HFFc6 (cell line): ENCODE measurements at places on chromosomes 2 and 18. TPM values are rescaled to one million over a fixed set of nuclear protein-coding genes. Genes with fewer than 3 reads are reported as not detected.

The TFPI gene
- total RNA-seq: 24.9 to 41.5 TPM (median 29.9 TPM) in 3 replicates

The COLEC12 gene
- 0.17 TPM in 1 of 3 replicates, not detected in the others for total RNA-seq

The WDSUB1 gene
- 6.7 to 7.3 TPM (median 7.0 TPM) in 3 replicates for total RNA-seq

The MYL1 gene
- not detected in 2 replicates for total RNA-seq

The CAPN14 gene
- 0.11 to 0.15 TPM (median 0.14 TPM) in 3 replicates for total RNA-seq

The ALPG gene
- total RNA-seq: not detected in 3 replicates

The MROH2A gene
- total RNA-seq: not detected in 3 replicates

The OR6B2 gene
- not detected in 3 replicates for total RNA-seq

The ELOA2 gene
- total RNA-seq: not detected in 3 replicates

The MYL12A gene
- total RNA-seq: 420 to 713 TPM (median 501 TPM) in 3 replicates

The MIB1 gene
- 28.9 to 30.0 TPM (median 29.8 TPM) in 3 replicates for total RNA-seq

The STON1 gene
- total RNA-seq: 1.4 to 4.3 TPM (median 1.9 TPM) in 3 replicates

The NCKAP5 gene
- total RNA-seq: 0.12 to 4.0 TPM (median 0.29 TPM) in 3 replicates

The GPR39 gene
- 2.0 to 2.7 TPM (median 2.5 TPM) in 3 replicates for total RNA-seq

The EN1 gene
- not detected in 2 replicates for total RNA-seq

The ZSCAN30 gene
- total RNA-seq: 12.2 to 13.6 TPM (median 12.8 TPM) in 3 replicates

The TXNDC2 gene
- not detected in 3 replicates for total RNA-seq

The RNF125 gene
- total RNA-seq: 0.13 to 0.15 TPM (median 0.15 TPM) in 3 replicates

The SLC9A4 gene
- not detected in 3 replicates for total RNA-seq

The MYO3B gene
- not detected in 3 replicates for total RNA-seq

The PDE1A gene
- 2.8 to 8.0 TPM (median 4.9 TPM) in 3 replicates for total RNA-seq

The TBR1 gene
- total RNA-seq: 0.21 TPM in 1 of 2 replicates, not detected in the other

The RMC1 gene
- 17.8 to 21.7 TPM (median 19.7 TPM) in 3 replicates for total RNA-seq

The GKN2 gene
- total RNA-seq: not detected in 3 replicates

The KCTD1 gene
- total RNA-seq: 17.4 to 18.8 TPM (median 17.9 TPM) in 3 replicates

The OTOS gene
- 0.43 TPM in 1 of 2 replicates, not detected in the other for total RNA-seq

The RAB31 gene
- 31.1 to 47.5 TPM (median 32.1 TPM) in 3 replicates for total RNA-seq

The NAT8 gene
- total RNA-seq: not detected in 3 replicates

The PAX3 gene
- total RNA-seq: 12.2 to 16.6 TPM (median 13.6 TPM) in 3 replicates

The SKOR2 gene
- not detected in 3 replicates for total RNA-seq

The SIX2 gene
- total RNA-seq: not detected in 3 replicates

The HTR2B gene
- total RNA-seq: 0.35 TPM in 1 of 3 replicates, not detected in the others

The SLC8A1 gene
- 64.0 to 94.3 TPM (median 70.8 TPM) in 3 replicates for total RNA-seq

The RSAD2 gene
- not detected in 3 replicates for total RNA-seq

The GTF3C2 gene
- 34.5 to 46.8 TPM (median 36.6 TPM) in 3 replicates for total RNA-seq
